ENCODE measurements at places on chromosomes 2 and 18. TPM values are rescaled to one million over a fixed set of nuclear protein-coding genes. Genes with fewer than 3 reads are reported as not detected.

The GALR1 gene
- total RNA-seq = 0.05 TPM

The RGPD3 gene
- 3.9 TPM for total RNA-seq

The PAX3 gene
- total RNA-seq = 0.05 TPM

GRCh38 chr18:29191263-29191662, 1014.3 kb upstream of the CDH2 start:
- no peak for DNase-seq

DNA sequence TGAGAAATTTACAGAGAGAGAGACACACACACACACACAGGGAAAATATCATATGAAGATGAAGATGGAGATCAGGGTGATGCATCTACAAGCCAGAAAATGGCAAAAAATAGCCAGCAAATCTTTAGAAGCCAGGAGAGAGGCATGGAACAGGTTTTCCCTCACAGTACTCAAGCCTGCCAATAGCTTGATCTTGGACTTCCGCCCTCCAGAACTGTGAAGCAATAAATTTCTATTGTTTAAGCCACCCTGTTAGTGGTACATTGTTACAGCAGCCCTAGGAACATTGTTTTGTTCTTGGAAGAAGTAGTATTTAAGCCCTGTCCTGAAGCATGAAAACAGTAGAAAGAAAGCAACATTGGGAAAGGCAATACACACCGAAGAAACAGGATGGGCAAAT, 292.0 kb upstream of the LRP1B start:
- DNase-seq = no peak

DNA sequence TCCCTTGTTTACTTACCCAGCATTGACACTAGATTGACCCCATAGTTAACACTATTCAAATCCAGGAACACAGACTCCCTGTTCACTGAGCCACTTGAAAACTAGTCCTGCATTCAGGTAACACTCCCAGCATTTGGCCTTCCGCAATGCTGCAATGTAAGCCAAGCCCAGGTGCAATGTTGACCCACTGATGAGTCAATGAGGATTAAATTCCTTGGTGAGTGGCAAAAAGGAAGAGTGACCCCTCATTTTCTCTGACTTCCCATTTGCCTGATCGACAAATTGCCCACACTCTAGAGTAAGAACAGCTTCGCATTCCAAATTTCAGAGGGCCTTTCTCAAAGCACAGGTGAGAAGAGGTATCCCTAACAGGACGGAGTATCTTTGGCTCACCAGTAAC, 251.9 kb downstream of the FBXO15 start:
- DNase-seq = no peak

- DNase-seq = no peak
Observed at GRCh38 chr2:44716131-44716530, 225.4 kb upstream of the SIX3 start.
